ENCODE measurements at places on chromosomes 6 and 20.

GRCh38 chr20:1242530-1242929 is 16.7 kb downstream of the RAD21L1 start:
- no peak for DNase-seq

GRCh38 chr6:33966536-33966935 is 162.7 kb upstream of the MLN start:
- DNase-seq, result no peak

- DNase-seq, result no peak
Observed at GRCh38 chr6:109188115-109188411, 92.8 kb downstream of the CEP57L1 start.

DNA sequence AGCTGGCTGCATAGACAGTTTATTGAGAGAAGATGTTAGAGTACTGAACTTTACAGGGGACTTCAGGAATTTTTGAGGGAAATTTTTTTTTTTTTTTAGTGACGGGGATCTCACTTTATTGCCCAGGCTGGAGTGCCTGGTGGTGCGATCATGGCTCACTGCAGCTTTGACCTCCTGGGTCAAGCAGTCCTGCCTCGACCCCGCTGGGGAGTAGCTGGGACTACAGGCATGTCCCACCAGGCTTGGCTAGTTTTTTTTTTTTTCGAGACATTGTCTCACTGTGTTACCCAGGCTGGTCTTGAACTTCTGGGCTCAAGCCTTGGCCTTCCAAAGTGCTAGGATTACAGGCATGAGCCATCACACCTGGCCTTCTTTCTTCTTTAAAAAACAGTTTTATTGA is 10.8 kb upstream of the EFCAB8 start:
- DNase-seq, result no peak

- no peak for DNase-seq
Observed at GRCh38 chr6:102686461-102686860, 1293.0 kb downstream of the GRIK2 start.

GRCh38 chr6:46090115-46091079 is 39.4 kb upstream of the ENPP4 start:
- peak; percentile 46 for DNase-seq

GRCh38 chr6:157560691-157561413 is 179.9 kb downstream of the ZDHHC14 start:
- DNase-seq, result no peak

DNA sequence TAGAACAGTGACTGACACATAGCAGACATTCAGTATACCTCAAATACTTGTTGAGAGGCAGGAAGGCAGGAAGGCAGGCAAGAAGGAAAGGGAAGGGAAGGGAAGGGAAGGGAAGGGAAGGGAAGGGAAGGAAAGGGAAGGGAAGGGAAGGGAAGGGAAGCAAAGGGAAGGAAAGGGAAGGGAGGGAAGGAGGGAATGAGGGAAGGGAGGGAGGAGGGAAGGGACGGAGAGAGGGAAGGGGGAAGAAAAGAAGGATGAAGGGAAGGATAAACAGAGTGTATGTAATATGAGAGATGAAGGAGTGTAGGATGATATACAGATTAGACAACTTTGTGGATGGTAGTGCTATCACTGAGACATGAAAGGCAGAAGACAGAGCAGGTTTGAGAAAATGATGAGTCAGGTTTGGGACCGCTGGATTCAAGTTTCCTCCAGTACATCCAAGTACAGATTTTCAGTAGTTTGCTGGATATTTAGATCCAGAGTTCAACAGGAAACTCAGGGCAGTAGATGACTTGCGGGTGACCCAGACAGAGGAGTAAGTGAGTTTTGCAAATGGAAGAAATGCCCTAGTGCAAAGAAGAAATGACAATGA is 85.9 kb downstream of the MAFB start:
- DNase-seq, result no peak

GRCh38 chr6:4776493-4777393 is 539 bp downstream of the CDYL start:
- no peak for DNase-seq

DNA sequence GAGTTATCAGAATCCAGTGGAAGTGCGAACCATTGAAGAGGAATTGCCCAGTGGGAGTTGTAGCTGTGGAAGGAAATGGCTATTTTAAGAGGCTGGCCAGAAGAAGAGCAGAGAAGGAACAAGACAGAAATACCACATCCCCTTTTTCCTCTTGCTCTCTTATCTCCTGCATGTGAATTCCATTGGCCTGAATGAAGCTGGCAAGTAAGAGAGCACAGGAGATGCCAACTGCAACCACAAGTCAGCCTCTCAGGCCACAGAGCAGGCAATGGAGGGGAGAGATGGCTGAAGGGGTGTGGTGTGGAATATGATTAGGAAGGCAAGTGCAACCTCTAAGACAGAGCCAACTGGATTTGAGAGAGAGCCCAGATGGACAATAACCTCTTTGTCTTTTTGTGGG is 362.7 kb upstream of the IMPG1 start:
- no peak for DNase-seq

DNA sequence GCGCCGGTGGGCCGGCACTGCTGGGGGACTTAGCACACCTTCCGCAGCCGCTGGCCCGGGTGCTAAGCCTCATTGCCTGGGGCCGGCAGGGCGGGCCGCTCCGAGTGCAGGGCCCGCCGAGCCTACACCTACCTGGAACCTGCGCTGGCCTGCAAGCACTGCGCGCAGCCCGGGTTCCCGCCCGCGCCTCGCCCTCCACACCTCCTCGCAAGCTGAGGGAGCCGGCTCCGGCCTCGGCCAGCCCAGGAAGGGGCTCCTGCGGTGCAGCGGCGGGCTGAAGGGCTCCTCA is 10.7 kb upstream of the MPC1 start:
- DNase-seq, result no peak

DNA sequence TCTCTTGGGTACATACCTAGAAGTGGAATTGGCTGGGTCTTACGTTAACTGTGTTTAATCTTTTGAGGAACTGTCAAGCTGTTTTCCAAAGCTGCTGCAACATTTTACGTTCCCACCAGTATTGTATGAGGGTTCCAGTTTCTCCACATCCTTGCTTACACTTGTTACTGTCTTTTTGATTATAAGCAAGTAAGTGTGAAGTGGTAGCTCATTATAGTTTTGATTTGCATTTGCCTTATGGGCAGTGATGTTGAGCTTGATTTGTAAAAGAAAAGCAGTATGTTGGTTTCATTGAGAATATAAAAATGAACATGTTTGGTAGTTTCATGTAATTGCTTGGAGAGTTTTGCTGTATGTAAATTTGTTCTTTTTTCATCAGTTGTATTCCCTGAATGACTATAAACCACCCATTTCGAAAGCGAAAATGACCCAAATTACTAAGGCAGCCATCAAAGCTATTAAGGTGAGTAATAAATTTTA is 40.4 kb downstream of the SCAF8 start:
- DNase-seq, result no peak

DNA sequence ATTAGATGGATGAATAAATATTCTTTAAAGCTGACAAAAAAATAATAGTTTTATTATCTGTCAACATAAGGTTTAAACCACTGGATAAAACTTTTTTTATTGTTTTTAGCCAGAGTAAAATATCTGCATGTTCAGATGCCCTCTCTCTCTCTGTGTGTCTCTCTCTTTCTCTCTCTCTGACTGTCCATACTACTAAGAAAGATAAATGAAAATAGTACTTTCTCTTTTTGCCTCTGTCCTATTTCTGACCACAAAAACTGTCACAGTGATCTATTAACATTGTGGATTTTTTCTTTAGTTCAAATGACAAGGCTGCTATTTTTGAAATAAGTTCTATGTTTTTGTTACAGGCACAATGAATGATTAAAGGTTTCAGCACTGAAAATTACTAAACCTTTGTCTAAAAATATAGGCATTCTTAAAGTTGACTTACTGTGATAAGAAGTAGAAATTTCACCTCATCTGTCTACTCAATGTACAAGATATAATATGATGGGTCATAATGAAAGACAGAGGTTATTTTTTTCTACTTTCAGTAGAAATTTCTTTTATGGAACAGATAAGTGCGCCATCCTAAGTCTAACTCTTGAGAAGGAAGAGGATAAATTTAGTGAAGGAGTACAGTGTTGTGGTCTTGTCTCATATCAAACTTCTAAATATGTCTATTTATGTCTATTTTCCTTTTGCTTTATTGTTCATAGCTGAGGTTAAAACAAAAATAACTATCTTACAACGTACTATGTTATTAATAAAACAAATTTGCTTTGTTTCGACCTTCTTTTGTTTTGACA is 341.9 kb upstream of the EYS start:
- no peak for DNase-seq

DNA sequence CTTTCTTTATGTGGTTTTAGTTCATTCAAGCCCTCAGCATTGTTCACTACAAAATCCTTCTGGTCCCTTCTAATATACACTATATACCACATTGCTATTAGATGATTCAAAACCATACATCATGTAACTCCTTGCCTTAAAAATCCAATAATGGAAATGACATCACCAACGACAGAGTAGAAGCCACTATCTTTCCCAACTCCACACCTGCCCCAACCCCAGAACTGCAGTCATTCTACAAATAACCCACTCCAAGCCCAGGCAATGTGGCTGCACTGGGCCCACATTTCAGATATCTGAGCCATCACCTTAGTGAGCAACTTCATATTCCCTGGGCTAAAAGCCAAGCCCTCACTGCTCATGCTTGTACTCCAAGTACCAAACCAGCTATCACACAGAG is 22.6 kb upstream of the RUNX2 start:
- no peak for DNase-seq

GRCh38 chr6:52681416-52681815 is 10.5 kb downstream of the TMEM14A start:
- no peak for DNase-seq

DNA sequence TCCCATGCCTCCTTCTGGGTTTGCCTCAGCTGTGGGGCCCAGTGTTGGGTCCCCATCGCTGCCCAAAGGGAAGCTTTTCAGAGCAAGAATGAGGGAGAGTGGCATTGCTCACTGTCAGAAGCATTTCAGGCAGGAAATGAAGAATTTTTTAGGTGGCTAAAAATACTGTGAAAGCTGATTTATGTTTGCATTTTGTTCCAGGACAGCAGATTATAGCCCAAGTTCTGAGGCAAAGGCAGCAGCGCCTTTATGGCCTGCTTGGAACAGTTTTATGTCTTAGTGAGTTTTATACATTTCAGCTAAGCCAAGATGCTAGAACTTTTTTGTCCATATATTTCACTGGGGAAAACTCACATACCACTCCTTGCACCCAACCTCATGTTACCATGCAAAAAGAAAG is 4.3 kb upstream of the CCDC167 start:
- no peak for DNase-seq

DNA sequence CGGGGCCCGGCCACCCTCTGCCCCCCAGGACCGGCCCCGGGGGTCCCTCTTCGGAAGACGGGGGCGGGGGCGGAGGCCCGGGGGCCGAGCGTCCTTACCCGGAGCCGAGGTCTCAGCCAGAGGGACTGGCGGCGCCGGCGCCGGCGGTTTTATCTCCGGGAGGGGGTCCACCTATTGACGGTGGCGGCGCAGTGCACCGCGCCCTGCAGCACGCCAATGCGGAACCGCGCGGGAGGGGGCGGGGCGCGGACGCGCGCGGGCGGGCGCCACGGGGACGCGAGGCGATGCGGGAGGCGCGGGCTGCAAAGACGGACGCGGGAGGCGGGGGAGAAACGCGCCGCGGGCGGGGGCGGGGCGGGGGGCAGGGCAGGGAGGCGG is at the start of gene EEF1A2:
Gene EEF1A2, minus strand, starts transcription at position 124 of the 378 bp plus-strand sequence. CDS start 1,320 bp downstream, outside the sequence.
- DNase-seq, result no peak

GRCh38 chr6:151029970-151030369 is 164.5 kb downstream of the MTHFD1L start:
- no peak for DNase-seq

GRCh38 chr6:88662653-88663174 is 300.7 kb downstream of the RNGTT start:
- no peak for DNase-seq

DNA sequence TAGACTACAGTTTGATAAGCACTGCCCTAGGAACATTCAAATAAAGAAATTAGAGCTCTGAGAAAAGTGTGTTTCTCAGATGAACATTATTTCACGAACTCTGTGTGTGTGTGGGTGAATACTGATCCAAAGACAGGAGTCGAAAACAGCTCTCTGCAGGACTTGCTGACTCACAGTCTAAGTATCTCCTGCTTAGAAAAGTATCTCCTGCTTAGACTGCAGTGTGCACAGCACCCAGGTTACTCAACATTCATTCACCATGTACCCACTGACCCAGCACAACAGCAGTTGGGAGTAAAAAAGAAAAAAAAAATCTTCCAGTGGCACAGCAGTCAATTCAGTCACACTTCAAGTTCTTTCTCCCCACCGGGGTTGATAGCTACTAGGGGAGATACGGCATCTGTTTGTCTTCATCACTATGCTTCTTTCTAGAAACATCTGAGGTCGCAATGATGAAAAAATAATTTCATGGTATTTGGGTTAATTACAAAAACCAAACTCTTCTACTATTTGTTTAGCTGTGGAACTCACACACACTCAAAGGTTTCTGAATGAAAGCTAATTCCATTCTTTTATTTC is 48.0 kb downstream of the GCLC start:
- DNase-seq, result no peak

DNA sequence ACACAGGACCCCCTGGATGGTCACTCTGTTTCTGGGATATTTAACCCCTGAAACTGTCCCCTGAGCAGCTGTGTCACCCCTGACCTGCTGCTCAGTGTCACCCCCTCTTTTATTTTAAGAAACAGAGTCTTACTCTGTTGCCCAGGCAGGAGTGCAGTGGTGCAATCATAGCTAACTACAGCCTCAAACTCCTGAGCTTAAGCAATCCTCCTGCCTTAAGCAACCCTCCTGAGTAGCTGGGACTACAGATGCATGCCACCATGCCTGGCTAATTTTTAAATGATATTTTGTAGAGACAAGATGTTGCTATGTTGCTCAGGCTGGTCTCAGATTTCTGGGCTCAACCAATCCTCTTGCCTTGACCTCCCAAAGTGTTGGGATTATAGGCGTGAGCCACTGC is 21.5 kb upstream of the GTSF1L start:
- no peak for DNase-seq

DNA sequence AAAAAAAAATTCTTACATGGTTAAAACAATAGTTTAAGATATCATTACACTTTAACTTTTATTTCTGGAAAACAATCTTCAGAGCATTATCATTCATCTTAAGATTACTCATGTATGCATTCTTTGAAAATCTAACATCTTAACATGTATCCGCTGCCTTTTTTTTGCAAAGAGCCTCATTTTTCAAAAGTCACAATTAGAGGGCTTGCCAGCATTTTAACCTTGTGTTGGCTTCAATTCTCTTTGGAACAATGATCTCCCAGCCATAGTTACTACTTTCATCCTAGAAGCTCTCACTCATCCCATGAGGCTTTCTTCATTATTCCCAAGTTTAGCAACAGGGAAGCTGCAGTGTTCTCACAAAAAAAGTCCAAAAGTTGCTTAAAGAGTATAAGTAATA is 330.8 kb downstream of the BCKDHB start:
- no peak for DNase-seq

GRCh38 chr20:6559791-6560190 is 207.7 kb upstream of the BMP2 start:
- DNase-seq, result no peak

GRCh38 chr20:57389695-57390603 is 1.2 kb upstream of the RBM38 start:
- no peak for DNase-seq

DNA sequence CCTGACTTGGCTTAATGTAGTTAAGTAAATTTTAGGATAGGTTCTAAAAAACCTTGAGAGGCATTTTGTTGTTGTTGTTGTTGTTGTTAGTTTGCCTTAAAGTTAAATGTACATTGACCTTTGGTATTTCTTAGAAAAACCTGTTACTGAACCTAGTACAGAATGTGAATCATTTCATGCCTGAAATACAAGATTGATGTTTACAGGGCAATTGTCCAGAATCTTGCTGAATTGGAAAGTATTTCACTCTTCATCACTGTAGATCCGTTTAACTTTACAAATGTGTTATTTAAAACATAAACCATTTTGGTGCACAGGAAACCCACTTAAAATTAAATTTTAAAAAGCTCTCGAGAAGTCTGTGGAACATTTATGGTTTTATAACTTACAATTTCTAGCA is 75.0 kb downstream of the CEP57L1 start:
- no peak for DNase-seq
